ENCODE measurements at places on chromosomes 2 and 18.

DNA sequence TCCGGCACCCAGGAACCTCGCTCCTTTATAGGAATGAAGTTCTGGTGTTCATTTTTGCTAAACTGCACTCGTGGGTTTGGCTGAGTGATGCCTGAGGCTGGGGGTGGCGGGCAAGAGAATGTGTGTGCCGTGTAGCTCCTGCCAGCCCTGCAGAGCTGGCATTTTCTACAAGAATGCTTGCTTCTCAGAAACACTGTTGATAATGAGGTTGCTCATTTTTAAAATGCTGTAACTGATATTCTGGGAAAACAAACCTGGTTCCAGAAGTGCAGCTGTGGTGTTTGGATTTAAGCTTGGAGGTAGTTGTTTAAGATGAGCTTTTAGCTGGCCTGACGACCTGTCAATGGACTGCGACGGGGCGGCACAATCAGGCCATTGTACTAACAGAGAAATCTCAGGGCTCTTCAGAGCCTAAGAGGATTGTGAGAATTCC, 511.9 kb upstream of the TNP1 start:
- DNase-seq = no peak

DNA sequence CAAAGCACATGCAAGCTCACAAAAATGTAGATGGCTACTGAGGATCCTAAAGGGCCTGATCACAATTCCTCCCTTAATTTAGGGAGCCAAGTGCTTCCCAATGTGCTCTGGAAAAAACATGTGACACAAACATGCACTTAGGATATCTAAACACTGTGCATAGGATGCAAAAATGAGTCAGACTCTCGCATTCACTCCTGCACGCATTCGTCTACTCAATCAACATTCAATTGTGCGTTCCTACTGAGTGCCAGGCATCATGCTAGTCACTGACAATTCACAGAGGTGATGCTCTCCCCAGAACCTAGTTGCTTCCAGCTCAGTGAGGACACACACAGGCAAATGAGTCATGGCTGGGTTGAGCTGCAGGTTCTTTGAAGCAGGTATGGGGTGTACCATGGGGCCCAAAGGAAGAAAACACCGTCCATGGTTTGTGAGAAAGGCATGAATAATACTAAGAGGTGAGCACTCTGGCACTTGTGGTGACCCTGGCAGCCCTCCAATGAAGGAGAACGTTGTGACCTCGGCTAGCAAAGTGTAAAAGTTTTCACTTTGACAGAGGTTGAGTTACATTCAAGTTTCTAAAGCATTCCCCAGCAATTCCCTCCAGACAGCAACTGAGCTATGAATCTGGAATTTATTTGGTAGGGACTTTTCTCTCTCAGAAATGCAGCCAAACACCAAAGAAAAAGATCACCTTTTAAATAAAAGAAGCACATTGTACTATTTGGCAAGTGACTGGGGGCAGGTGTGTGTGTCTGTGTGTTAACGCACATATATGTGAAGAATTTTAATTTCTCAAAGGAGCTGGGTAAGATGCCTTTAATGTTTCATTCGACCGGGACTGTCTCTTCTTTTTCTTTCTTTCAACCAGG, 173.3 kb downstream of the ALPK2 start:
- no peak for DNase-seq

- DNase-seq = no peak
Measured at GRCh38 chr2:79771493-79771892, 258.6 kb downstream of the CTNNA2 start.

DNA sequence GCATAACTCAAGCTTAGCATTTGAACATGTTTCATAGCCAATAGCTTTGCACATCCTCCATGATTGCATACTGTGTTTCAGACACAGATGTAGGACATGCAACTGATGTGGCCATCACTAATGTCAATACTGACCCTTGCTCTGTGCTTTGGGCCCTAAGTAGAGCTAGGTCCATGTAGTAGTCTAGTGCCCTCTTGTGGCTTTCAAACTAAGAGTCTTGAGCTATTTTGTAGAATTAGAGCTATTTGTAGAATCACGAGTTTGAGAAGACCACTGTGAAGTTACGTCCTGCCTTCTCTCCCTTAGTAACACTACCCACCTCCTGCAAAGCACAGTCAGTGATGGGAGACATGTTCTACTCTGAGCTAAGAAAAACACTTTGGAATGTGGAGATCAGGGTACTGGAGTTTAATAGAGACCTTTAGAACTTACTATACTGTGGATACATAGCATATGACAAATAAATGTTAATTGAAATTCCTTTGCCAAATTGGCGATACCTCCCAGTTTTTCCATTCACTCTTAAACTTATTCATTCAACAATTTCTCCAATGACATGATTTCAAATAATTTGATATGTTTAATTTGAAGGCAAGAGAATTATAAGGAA, 306.5 kb upstream of the TNP1 start:
- DNase-seq = no peak

DNA sequence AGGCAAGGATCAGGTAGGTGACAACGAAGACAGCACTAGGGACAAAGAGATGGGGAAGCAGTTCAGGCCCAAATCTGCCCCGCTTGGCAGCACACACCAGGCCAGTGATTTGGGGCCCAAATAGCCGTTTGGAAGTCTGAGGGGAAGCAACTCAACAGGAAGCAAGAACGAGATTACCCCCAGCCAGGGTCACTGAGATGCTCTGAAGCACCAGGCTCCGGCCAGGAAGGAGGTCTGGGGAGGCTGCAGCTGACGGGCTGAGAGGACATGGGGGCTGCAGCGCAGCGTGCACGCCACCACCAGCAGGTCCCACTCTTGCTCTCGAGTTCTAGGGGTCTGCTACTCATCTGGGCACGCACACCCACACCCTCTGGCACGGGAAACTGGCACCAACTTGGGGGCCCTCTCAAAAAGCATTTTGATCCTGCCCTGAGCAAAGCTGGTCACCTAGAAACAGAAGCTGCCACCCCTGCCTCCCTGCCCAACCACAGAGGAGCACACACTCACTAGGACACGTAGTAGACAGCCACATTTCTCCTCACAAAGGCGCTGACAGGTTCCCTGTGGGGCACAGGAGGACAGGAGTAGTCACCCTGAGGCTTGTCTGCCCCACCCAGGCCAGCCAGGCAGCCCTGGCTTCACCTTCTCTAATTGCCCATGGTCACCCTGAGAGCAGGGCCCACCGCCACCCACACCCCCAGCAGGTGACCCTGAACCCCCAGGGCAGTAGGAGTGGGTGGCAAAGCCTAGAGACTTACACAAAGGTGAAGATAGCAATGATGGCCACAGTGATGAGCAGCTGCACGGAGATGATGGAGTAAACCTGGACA, 8.4 kb downstream of the PNKD start:
- no peak for DNase-seq

- DNase-seq = no peak
Measured at GRCh38 chr2:45793305-45793962, 142.0 kb downstream of the PRKCE start.

DNA sequence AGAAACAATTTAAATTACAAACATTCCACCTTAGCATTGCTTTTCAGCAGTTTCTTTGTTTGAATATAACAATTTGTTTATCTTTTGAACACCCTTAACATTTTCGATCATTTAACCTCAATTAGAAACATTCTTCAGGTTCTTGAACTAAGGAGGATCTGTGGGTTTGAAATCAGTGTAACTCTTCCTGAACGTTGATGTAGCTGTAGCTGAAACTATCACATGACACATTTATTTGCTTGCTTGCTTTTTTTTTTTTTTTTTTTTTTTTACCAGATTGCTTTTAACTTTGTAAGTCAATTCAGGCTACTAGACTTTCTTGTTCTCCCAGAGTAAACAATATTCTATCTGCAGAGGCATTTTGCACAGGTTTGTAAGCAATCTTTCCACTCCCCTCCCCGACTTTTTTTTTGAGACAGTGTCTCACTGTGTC, 47.6 kb downstream of the GPD2 start:
- DNase-seq = no peak

- DNase-seq = no peak
Measured at GRCh38 chr2:35522450-35522849, 833.1 kb upstream of the CRIM1 start.

- no peak for DNase-seq
Measured at GRCh38 chr2:237695201-237695780, 67.9 kb downstream of the LRRFIP1 start.

- no peak for DNase-seq
Measured at GRCh38 chr2:136210455-136210805, 92.5 kb upstream of the CXCR4 start.

DNA sequence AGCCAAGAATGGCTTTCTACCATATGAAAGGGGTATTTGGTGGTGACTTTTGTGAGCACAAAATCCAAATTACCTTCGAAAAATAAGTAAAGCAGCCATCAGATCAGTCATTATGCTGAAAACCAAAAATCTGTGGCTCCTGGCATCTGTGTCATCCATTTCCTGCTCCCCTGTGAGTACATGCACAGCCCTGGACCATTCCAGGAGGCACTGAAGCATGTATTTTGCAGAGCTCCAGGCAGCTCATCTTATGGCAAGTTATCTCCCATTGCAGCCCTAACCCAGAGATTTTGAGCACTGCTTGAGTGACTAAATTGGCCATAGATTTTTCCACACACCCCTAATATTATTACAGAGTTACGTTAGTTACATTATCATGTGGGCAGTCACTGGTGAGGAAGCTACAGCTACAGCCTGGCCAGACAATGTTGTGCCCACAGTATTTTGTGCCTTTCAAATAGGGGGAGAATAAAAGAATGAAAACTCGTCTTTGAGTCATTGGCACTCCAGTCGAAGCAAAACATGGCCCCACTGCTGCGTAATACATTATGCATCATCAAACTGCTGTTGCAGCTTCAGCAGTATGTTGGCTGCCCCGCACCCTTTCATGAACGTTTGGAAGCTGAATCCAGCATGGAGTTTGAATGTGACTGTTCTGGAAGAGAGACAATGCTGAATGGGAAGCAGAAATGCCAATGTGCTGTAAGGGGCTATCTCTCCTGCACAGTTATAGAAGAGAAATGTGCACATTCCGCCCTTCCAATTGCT, 702.2 kb downstream of the RNF144A start:
- no peak for DNase-seq

DNA sequence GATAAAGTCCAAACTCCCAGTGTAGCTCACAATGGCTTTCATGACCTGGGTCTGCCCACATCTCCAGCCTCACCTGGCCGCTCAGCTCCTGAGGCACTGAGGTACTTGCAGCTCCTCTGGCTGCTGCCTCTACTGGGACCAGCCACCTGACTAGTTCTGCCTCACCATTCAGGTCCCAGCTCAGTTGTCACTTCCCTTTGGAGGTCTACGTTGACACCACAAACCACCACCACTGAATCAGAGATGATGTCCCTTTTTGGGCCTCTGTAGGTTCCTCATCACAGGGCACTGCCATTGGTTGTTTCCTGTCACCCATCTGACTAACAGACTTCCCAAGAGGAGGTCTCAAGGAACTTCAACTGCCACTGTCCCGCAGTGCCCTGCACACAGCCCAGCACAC, 21.2 kb downstream of the SPP2 start:
- no peak for DNase-seq

DNA sequence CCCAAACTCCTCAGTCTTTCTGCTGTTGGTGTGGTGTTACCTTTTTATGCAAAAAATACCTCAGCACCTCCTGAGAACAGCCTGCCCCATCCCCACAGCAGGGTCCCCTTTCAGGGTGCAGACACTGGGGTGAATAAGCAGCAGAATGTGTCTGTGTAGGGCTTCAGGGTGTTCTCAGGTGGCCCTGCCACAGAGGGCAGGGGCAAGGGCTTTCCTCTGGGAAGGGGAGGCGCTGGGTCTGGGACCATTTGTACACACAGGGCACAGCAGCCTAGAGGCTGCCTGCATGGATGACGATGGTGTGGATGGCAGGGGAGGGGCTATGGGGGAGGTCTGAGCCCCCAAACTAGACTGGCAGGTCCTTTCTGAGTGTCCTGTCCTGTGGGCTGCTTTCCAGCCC, 2.6 kb downstream of the HAAO start:
- DNase-seq = no peak

DNA sequence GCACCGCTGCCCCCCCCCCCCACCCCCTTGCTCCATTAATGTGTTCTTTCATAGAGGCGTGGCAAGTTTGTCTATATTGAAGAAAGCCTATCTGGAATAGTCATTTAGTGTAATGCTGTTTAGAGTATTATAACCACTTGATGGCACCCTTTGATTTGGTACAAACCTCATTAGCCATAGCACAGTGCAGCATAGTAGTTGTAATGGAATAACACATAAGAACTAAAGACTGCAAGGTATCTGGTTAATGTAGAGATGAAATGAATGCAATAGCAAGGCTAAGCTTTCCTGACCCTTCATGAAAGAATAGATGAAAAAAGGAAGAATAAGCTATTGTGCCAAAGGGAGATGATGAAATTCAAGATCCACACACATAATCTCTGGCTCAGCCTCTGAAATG, 81.9 kb downstream of the EHBP1 start:
- no peak for DNase-seq

DNA sequence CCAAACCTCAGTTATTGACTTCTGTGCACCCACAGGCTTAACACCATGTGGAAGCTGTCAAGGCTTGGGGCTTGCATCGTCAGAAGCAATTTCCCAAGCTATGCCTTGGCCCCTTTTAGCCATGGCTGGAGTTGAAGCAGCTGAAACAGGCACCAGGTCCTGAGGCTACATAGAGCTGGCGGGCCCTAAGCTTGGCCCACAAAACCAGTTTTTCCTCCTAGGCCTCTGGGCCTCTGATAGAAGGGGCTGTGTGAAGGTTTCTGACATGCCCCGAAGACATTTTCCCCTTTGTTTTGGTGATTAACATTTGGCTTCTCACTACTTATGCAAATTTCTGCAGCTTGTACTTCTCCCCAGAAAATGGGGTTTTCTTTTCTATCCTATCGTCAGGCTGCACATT, 9.1 kb upstream of the TMX3 start:
- DNase-seq = no peak

DNA sequence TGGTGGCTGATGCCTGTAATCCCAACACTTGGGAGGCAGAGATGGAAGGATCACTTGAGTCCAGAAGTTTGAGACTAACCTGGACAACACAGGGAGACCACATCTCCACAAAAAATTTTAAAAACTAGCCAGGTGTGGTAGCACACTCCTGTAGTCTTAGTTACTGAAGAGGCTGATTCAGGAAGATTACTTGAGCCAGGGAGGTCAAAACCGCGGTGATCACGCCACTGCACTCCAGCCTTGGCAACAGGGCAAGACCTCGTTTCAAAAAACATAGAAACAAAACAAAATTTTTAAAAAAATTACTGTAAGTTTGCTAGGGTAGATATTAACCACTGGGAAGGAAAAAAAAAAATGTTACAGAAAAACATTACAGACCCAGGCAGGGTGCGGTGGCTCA, 5.8 kb downstream of the ATL2 start:
- no peak for DNase-seq

DNA sequence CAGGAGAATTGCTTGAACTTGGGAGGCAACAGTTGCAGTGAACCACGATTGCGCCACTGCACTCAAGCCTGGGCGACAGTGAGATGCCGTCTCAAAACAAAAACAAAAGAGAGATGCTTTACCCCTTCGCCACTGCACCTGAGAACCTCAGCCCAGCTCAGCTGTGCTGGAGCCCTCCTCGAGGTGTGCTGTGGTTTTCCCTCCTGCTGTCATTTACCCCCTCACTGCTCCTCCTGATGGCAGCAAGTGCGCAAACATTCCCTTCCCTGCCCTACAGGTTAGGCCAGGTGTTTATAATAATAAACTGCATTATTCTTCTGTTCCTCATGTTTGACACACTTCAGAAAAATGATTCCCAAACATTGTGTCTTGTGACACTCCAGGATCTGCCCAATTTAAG, 8.4 kb downstream of the FBXO36 start:
- DNase-seq = no peak

All from omental fat pad (tissue), 4 donors.